ENCODE measurements at places on chromosomes 16 and 17.

GRCh38 chr17:27323538-27324215, 29.8 kb downstream of the WSB1 start:
- DNase-seq: peak; percentile 86

DNA sequence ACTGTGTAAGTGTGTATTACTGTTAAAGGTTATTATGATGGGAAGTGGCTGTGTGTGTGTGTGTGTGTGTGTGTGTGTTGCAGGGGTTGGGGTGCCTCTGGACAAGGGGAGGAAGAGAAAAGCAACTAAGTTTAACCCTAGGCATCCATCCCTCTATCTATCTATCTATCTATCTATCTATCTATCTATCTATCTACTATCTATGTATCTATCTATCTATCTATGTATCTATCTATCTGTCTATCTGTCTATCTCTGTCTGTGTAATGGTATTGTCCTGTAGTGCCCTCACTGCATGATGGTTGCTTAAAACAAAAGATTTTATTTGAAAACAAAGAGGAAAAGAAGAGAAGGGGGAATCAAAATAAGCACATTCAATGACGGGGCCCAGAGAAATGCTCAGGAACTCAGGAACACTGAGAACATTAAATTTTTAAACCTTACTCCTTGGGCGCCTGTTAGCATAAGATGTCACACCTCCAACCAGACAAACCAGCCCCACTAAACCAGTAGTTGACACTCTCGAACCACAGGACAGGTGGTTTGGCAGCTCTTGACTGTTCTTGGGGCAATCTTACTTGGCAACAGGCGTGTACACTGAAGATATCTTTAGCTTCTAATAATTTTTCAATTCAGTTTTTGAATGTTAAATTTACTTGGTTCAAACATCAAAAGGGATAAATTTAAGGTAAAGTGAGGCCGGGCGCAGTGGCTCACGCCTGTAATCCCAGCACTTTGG, 5.1 kb upstream of the RPL26 start:
- no peak for DNase-seq

GRCh38 chr16:87840271-87840978, 28.9 kb downstream of the SLC7A5 start:
- no peak for DNase-seq

DNA sequence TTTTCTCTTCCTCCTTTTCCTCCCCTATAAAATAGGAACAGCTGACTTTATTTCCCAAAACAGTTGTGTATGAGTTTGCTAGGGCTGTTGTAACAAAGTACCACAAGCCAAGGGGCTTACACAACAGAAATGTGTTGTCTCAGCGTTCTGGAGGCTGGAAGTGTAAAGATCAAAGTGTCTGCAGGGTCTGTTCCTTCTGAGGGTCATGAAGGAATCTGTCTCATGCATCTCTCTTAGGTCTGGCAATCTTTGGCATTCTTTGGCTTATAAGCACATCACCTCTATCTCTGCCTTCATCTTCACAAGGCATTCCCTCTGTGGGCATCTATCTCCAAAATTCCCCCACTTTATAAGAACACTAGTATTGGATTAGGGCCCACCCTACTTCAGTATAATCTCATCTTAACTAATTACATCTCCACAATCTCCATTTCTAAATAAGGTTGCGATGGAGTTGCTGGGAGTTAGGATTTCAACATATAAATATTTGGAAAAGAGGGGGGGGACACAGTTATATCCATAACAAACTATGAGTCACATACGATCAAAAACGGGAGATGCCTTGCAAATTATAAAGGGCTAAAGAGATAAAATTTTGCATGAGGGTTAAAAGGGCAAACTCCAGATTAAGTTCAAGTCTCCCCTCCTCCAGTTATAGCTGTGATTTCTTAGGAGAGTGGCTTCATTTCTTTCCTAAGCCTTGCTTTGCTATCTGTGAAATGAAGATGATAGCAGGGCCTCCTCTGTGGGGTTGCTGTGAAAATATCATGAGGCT, 109.7 kb downstream of the VAT1L start:
- no peak for DNase-seq

DNA sequence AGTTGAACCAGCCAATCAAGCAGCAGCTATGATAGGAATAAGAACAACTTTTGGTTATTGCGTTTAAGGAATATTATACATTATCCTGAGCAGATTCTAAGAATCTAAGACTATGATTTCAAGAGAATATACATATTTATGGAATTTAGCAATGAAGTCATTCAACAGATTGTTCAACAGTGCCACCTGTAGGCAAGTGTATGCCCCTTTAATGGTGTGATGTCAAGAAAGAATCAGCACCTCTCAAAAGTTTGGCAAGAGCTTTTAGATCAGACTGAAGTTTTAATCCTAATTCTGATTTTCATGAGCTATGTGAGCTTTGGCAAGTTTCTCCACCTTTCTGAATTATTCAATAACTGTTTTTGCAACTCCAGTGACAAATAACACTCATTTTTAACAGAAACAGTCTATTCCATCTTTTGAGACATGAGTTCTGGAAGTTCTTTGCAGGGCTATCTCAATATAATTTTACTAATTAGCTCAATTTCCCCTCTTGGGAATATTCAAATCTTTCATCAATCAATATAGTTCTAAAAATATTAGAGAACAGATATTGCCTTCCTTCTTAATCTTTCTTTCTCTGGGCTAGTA, 474.3 kb upstream of the TOM1L1 start:
- no peak for DNase-seq

GRCh38 chr17:8912084-8912981, 44.9 kb upstream of the PIK3R6 start:
- DNase-seq: no peak

DNA sequence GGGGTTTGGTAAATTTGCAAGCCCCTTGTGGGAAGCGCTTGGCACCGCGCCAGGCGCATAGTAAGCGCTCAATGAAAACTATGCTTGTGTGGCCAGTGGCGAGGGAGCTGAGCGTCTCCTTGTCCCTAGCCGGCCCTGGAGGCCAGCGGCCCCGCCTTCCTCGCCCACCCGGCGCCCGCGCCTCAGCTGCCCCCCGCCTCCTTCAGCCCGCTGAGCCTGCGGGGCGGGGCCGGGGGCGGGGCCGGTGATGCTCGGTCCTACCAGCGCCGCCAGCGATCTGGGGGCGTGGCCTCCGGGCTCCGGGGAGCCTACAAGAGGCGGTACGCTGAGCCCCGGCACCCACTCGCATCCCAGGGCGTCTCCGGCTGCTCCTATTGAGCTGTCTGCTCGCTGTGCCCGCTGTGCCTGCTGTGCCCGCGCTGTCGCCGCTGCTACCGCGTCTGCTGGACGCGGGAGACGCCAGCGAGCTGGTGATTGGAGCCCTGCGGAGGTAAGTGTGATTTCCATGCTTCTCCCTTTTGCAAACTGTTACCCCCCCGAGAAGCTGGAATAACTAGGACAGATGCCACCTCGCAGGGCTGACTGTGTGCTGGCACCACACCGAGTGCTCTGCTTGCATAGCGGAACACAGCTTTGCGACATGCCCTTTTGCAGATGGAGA, at the start of gene CRISPLD2:
Gene CRISPLD2 (plus strand): TSS at position 342 of the 661 bp plus-strand sequence. CDS start 18,511 bp downstream, outside the sequence.
- DNase-seq: peak; percentile 82

DNA sequence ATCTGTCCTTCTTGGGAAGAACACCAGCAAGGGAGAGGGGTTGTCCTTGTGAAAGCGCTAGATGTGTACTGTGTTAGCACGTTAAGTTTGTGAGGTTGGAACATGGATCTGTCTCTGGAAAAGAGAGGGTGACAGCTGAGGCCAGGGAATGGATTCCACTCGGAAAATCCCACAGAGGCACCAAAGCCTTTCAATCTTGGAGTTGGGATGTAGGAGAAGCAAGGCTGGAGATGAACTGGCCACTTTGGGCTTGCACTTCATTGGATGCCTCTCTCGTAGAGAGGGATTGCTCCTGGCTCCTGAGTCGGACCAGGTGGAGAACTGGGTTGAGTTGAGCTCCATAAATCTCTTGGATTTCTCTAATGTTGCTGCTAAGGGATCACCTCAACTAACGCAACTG, 67.2 kb downstream of the CCDC182 start:
- DNase-seq: no peak

- no peak for DNase-seq
Measured at GRCh38 chr16:7744546-7745264, 412.1 kb downstream of the RBFOX1 start.

DNA sequence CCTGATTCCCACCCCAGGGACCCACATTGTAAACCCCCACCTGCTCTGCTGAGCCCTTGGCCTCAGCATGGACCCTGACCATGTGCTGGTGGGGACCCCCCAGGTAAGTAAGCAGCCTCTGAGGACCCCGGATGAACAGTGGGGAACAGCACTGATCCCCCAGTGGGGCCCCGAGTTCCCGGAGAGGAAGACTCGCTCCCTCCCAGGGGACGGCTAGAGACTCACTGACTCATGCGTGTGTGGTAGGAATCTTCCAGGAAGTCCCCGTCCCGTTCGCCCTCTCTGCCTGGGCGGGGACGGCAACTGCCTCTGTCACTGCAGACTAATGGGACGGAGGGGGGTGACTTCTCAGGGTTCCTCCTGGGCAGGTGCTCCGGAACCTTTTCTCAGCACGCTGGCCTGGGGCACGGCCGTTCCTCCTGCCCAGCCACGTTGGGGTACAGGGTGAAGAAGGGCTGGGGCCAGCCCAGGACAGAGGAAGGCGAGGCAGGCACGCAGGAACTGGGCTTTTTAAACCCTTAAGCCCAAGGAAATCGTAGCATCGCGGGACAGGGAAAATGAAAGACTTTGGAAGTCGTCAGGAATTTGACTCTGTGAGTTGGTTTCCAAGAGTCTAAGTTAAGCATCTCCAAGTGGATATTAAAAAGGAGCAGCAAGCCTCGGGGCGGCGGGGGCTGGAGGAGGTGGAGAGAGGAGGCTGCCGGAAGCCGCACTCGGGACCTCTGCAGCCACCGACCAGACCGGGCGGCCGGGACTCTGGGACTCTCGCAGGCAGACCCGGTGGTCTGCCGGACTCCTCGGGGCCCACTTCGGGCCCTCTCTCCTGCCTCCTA, 178.7 kb downstream of the SEC14L1 start:
- peak; percentile 85 for DNase-seq

DNA sequence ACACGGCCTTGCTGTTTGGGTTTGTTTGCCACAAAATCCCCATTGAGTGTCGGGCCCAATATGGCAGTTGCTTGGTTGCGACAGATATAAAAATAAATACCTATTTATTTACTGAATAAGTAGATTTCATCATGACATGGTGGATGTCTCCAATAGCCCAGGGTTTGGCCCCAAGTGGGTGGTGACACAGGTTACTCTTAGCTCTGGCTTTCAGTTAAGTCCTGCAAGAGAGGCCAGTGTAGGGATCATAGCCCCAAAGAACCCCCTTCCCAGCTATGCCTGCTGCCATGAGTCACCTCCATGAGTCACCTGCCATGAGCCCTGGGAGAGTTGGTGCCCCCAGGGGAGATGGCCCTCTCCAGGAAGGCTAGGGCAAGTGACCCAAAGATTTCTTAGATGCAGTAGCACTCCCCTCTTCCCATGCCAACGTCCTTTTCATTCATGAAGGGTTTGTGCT, 78.7 kb upstream of the LGALS9 start:
- peak; percentile 77 for DNase-seq

- peak; percentile 34 for DNase-seq
Measured at GRCh38 chr17:19645734-19646201, 2.8 kb upstream of the ALDH3A2 start.

DNA sequence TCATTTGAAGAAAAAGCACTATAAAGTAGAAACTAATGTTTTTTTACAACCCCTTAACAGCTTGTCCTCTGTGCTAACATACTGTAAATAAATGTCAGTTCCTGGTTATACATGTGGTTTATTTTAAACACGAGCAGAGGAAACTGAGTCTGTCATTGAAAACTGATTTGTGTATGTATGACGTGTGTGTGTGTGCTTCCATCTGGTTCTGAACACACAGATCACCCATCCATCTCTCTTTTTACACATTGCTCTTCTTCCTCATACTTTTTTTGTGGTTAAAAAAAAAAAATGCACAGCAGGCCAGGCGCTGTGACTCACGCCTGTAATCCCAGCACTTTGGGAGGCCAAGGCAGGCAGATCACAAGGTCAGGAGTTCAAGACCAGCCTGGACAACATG, 49.5 kb downstream of the ZNF423 start:
- peak; percentile 14 for DNase-seq

DNA sequence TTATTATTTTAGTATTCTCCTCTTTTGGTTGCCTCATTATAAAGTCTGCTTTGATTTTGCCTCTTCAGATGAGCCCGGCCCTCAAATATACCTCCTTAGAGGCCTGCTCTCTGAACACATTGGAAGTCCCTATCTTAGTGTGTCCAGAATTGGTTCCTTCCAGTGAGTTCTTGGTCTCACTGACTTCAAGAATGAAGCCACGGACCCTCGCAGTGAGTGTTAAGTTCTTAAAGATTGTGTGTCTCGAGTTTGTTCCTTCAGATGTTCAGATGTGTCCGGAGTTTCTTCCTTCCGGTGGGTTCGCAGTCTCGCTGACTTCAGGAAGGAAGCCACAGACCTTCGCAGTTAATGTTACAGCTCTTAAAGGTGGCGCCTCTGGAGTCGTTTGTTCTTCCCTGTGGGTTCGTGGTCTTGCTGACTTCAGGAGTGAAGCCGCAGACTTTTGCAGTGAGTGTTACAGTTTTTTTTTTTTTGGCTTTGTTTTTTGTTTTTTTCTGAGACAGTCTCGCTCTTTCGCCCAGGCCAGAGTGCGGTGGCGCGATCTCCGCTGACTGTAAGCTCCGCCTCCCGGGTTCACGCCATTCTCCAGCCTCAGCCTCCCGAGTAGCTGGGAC, 45.8 kb upstream of the NOS2 start:
- no peak for DNase-seq

DNA sequence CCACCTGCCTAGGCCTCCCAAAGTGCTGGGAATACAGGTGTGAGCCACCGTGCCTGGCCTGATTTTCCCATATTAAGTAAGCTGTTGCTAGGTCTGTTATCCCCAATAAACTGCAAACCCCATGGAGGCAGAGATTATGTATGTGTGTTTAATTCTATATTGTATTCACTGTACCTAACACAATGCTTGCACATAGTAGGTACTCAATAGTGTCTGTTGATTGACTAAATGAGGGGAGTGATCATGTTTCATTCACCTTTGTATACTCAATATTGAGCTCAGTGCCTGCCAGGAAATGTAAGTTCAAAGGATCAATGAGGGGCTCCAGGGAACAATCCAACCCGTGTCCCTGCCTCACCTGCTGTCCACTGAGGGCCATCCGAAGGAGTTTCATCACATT, 14.6 kb upstream of the GGA2 start:
- DNase-seq: no peak
